Bronchus fibroblast of lung (primary cell): ENCODE measurements at places on chromosomes 12 and 14. TPM values are rescaled to one million over a fixed set of nuclear protein-coding genes. Genes with fewer than 3 reads are reported as not detected.

Gene C1S
- 29.8 and 36.6 TPM in 2 replicates for total RNA-seq

Gene RHOJ
- total RNA-seq, result 0.59 and 2.4 TPM in 2 replicates

Gene ADGRD1
- under 0.01 and 0.84 TPM in 2 replicates for total RNA-seq

Gene SERPINA10
- total RNA-seq, result not detected in 2 replicates

Gene GLIPR1L1
- not detected in 2 replicates for total RNA-seq
